ENCODE measurements at places on chromosomes 1 and 21.

DNA sequence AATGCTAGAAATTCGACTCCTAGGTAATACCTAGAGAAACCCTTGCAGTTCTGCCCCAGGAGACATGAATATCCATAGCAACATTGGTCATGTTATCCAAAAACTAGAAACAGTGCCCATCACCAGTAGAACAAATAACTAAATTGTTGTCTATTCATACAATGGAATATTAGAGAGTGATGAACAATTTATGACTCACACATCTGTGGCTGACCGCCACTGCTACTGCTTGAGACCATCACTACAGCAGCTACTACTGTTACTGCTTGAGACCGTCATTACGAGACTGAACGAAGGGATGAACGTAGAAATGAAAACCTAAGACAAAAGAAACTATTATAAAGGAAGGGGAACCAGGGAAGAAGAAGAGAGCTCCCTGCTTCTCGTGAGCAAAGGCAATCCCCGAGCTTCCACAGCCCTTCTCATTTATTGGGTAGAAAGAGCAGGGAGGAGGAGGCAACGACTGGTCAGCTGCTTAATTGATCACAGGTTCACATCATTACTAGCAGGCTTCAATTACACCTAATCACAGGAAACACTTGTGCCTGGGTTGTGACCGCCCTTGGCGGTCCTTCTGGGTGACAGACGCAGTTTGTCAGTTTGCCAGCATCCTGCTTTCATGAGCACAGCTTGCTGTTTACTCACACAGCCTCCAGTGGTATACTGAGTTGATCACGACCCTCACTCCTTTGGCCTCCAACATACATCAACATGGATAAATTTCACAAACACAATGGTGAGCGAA, 14.1 kb upstream of the PADI4 start:
- DNase-seq = no peak

DNA sequence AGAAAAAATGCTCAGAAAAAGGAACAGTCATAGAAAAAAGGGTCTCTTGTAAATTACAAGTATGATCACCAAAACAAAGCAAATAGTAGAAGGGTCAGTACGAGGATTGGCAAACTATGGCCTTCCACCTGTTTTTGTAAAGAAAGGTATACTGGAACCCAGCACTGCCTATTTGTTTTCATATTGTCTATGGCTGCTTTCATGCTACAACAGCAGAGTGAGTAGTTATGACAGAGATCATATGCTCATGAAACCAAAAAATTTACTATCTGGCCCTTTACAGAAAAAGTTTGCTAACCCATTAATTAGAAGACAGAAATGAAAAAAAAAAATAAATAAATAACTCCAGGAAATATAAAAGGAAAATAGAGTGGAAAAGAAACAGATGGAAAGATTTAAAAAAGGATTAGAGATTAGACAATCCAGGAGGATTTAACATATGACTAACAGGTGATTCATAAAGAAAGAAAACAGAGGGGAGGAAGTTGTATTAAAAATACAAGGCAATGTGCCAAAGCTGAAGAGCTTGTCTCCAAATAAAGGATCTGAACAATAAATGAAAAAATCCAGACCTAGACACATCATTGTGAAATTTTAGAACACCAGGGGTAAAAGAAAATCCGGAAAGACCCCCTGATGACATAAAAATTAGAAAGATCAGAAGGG, 108.5 kb upstream of the SERTAD4 start:
- DNase-seq = no peak

DNA sequence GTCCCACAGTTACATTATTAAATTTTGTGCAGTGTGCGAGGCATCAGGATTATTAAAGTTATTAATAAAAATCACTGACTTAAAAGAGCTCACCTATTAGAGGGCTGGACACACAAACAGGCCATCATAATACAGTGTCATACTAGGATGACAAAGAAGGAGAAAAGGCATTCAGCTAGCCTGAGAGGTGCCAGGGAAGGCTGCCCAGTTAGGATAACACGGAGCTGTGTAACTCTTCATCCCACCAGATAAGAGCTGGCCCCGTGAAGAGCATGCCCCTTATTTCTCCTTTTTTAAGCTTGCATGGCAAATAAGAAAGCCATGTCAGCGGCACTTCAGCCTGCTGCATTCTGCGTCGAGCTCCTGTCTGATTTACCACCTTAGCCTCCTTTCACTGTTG, 109.5 kb downstream of the KCNK1 start:
- no peak for DNase-seq

DNA sequence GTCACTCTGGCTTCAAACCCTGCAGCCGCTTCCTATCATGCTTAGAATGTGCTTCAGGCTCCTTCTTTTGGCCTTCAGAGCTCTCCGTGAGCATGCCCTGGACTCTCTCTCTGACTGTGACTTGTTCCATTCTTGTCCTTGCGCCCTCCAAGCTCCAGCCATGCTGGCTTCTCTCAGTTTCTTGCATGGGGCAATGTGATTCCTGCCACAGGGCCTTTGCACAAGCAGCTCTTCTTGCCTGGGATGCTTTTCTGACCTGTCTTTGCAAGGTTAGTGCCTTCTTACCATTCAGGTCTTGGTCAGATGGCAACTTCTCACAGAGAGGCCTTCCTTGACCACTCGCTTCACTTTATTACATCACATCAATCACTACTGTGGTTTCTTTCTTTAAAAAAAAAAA, 66.1 kb downstream of the NFASC start:
- DNase-seq = no peak

DNA sequence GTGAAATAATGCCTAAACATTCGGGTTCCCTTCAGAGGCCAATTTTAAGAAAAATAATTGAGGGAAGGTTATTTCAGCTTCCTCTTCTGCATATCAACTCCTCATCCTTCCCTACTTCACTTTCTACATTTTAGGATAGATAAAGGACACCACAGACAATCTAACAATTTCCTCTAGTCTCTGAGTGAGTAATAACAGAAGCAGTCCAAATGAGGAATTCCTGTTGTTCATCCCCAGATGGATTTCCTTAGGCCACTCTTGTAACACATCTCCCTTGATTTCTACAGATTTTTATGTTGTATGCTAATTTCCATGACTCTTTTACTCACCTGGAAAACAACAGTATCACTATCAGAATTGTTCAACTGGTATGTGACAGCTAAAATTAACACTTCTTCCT, 87.7 kb upstream of the LYPLAL1 start:
- no peak for DNase-seq

DNA sequence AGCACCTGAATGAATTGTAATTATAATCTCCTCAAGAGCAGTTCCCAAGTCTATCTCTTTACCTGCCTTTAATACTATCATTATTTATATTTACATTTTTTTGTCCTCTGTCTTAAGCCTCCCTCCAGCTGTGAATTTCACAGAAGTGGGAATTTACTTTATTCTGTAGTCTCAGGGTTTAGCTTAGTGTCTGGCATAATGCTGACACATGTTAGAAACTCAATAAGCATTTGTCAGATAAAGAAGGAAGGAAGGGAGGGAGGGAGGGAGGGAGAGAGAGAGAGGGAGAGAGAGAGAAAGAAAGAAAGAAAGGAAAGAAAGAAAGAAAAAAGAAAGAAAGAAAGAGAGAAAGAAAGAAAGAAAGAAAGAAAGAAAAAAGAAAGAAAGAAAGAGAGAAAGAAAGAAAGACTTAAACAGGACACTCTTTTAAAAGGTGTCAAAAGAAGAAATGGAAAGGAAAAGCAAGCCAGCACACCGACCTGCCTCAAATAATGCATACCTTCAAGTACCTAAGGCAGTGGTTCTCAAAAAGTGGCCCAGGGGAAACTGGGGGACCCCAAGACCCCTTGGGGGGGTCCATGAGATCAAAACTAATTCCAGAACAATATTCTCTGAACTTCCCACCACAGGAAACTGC, 1.8 kb upstream of the PGLYRP4 start:
- no peak for DNase-seq

GRCh38 chr1:209057901-209058300, 525.6 kb upstream of the CAMK1G start:
- DNase-seq = no peak

DNA sequence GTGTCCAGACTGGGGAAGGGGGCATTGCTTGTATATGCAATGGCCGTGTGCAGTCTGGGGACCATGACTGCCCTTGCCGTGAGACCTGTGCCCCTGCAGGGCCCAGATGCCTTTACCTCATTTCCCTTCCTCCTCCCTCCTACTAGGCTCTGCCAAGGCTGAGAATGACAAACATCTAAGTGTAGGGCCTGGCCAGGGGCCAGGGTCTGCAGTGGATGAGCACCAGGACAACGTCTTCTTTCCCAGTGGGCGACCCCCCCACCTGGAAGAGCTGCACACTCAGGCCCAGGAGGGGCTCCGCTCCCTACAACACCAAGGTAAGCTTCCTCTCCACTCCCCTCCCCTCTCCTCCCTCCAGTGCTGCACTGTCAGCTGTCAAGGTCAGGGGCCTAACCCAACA, 49.5 kb downstream of the YARS1 start:
- no peak for DNase-seq

GRCh38 chr1:99728494-99729235, 37.8 kb downstream of the FRRS1 start:
- DNase-seq = no peak

DNA sequence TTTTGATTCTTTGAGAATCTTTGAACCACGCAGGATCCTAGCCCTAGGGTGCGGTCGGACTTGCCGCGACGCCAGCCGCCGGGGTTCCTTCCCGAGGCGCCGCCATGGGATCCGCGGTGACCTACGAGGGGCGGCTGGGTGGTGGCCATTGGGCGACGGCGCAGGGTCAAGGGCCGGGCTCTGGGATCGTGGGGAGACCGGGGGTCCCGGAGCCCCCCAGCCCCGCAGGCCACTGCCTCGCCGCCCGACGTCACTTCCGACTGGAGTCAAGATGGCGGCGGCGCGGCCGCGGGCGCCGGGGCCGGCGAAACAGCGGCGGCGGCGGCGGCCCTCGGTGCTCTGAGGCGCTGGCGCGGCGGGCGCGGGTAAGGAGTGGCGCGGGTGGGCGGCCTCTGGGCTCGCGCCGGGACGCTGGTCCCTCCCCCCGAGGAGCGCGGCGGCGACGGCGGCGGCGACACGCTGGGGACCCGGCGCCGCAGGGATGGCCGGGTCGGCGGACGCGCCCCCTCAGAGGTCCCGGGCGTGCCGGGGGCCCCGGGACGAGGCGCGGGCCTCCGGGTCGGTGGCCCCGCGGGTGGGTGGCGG, at the start of gene PRDM2:
TSS of gene PRDM2 (plus strand) at position 253 of the 585 bp plus-strand sequence. CDS start 15,418 bp downstream, outside the sequence.
- DNase-seq = peak; percentile 72

GRCh38 chr1:85134583-85135391, 66.0 kb downstream of the SYDE2 start:
- DNase-seq = no peak

GRCh38 chr1:3695326-3696217, 43.3 kb downstream of the TP73 start:
- peak; percentile 41 for DNase-seq

DNA sequence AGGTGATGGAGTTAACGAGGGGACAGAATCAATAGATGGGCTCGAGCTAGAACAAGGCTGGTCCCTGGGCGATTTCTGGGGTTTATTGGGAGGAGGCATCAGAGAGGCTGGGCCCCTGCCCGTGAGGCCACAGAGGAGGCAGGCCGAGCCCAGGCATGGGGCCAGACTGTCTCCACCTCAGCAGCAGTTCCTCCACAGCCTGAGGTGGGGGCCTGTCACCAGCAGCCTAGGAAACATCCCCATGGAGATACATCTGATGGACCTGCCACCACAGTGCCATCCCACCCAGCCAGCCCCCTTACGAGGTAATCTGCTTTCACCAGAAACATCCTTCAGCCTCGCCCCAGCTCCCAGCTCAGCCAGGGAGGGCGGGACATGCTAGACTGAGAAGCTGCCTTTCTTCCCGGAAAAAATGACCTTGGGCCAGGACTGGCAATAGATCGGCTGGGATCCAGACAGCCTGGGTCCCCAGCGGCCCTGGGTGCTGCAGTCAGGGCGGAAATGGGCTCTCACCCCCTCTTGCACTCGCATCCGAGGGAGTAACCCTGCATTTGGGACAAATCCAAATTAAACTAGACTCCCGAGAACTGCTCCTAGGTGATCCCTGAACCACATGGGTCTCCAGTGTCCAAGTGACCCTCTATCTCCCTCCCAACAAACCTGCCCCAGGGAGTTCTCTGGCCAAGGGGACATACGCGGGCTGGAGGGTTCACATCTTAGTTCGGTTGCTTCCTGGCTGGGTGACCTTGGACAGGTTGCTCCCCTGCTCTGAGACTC, 10.0 kb upstream of the EPHA8 start:
- DNase-seq = no peak

GRCh38 chr1:222043444-222044292, 301.8 kb upstream of the DUSP10 start:
- no peak for DNase-seq

- no peak for DNase-seq
Measured at GRCh38 chr1:183907070-183907469, 102.2 kb downstream of the RGL1 start.

DNA sequence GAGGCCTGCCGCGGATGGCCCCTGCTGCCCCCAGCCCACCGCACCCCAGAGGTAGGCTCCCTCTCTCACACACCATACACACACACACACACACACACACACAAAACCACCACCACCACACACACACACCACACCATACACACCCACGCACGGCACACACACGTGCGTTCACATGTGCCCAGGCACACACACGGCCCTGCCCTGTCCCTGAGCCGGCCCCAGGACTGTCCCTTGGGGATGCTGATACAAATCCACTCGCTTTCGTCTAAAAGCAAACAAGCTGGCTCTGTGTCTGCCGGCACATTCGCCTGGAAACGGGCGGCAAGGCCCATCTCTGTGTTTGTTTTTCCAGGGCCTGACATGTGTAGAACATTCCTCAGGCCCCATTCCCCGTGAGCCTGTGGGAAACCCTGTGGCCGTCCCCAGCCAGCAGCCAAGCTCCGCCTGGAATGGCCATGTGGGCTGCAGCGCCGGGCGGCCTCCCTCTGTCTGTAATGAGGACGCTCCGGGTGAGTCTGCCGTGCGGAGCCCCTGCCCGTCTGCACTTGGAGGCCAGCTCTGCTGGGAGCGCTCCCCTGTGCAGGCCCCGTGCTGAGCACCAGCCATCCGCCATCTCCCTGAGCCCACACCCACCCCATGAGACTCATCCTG, 67.4 kb downstream of the DMRTB1 start:
- DNase-seq = no peak

DNA sequence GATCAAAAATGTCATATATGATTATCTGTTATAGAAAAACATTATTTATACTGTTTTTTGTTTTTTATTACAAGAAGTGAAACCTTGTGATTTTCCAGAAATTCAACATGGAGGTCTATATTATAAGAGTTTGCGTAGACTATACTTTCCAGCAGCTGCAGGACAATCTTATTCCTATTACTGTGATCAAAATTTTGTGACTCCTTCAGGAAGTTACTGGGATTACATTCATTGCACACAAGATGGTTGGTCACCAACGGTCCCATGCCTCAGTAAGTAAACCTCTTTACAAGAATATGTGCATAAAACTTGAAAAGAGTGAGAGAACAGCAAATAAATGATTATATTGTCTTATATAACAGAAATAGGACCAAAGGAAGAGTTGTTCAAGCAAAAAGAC, 14.5 kb downstream of the CFHR4 start:
- no peak for DNase-seq

GRCh38 chr1:168598892-168599291, 22.5 kb downstream of the XCL1 start:
- no peak for DNase-seq

DNA sequence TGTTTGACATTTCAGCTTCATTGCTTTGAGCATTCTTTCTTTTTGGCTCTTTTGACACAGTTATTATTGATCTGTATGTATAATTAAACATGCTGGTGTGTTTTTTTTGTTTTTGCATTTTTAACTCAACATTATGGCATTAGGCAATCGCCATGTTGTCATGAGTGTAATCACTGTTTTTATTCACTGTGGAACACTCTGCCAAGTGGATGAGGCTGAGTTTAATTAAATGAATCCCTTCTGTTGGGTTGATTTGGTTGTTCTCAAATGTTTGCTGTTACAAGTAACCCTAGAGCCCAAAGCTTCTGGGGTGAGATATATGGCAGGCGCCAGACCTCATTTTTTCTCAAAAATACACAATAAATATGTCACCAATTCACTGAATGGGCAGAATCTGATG, 428.1 kb downstream of the MATN1 start:
- DNase-seq = no peak

Data from activated naive CD4-positive, alpha-beta T cell treated with anti-CD3 and anti-CD28 coated beads, Interleukin-2, amount 50 U/mL, for 16 hours (primary cell).